ENCODE measurements at places on chromosomes 16 and 17.

DNA sequence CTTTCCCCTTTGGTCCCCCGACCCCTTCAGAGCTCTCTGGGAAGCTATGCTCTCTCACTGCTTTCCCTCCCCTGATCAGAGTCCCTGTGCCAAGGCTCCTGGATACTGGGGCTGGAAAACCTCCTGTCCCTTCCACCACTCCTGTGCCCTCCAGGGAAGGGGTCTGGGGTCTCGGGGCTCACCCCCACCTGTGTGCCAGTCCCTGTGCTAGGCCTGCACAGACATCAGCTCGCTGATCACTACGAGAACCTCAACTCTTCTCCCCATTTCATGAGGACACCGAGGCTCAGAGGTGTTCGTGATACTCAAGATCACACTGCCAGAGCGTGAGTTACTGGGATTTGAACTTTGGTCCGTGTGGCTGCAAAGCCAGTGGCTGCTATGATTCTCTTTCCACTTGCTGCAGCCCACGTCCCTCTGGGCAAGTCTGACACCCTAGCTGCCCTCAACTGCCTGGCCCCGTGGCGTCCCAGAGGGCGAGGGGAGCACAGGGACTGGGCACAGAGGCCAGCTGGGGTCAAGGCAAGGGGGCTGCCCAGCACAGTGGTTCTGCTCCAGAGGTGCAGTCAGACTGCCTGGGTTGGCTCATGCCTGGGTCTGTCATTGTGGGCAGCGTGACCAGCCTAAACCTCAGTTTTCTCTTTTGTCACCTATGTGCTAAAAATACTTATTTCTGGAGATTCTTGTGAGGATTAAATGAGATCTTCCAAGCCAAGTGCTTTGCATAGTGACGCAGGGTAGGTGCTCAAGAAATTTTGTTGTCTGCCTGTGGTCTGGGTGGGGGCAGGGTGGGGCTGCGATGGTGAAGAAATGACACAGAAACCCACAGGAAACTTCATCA lies 43.8 kb upstream of the TOB1 start:
- peak overlapping the region; percentile 48 for H3K27ac ChIP-seq
- H3K27me3 ChIP-seq = no peaks in the 10 kb centered on the region
- H3K4me3 ChIP-seq = no peak overlapping the region
- peaks cover 25% of the 10 kb centered on the region for H3K36me3 ChIP-seq
- peaks cover 45% of the 10 kb centered on the region for H3K4me1 ChIP-seq

DNA sequence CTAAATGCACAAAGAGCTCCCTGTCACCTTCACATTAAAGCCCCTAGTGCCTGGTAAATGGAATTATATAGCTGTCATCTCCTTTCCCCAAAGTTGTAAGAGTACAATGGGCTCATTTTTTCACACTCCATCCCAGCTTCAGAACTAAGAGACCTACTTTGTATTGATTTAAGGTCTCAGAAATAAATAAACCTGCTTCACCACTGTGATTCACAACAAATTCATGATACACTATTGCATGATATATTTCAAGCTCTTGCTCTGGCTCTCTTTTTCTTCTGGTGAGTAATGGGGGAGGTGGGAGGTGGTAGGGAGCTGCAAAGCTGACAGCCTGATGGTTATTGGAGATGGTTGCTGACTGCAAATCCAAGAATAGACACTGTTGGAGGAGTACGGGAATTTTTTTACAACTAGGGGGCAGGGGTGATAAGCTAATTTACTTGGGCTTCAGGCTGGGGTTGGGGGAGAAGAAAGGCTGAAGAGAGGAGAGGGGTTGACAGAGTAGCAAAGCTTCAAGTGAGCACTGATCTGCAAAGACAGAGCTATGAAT lies 189.9 kb downstream of the AATF start:
- H3K27me3 ChIP-seq = no peaks in the 10 kb centered on the region
- no peak for DNase-seq
- no peak overlapping the region for H3K4me3 ChIP-seq
- H3K4me1 ChIP-seq = no peaks in the 10 kb centered on the region

GRCh38 chr17:1498869-1499268 lies 6.4 kb upstream of the MYO1C start:
- H3K27me3 ChIP-seq = no peaks in the 10 kb centered on the region
- H3K27ac ChIP-seq = no peak overlapping the region
- H3K36me3 ChIP-seq = peaks cover 3% of the 10 kb centered on the region
- H3K4me3 ChIP-seq = no peak overlapping the region

GRCh38 chr16:84566545-84567257 lies 51.2 kb downstream of the COTL1 start:
- H3K4me3 ChIP-seq = no peak overlapping the region
- H3K27ac ChIP-seq = peak overlapping the region; percentile 17
- H3K36me3 ChIP-seq = peaks cover 84% of the 10 kb centered on the region

DNA sequence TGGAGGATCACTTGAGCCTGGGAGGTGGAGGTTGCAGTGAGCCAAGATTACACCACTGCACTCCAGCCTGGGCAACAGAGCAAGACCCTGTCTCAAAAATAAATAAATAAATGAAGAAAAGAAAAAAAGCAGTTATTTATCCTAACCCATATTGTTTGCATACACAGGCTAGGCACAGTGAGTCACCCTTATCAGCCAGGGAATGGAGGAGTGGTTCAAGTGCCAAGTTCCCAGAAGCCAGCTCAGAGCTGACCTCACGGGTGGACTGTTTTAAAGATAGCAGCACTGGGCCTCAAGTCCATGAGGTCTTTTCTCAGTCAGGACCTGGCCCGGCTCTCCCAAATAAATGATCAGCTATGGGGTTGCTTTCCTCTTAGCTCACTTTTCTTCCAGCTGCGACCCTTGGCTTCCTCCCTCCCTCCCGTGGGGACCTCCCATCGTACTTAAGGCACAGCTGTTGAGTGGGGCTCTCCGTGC lies 22.6 kb upstream of the MGAT5B start:
- DNase-seq = no peak
- H3K27me3 ChIP-seq = peaks cover 81% of the 10 kb centered on the region
- peaks cover 2% of the 10 kb centered on the region for H3K4me1 ChIP-seq
- no peaks in the 10 kb centered on the region for H3K36me3 ChIP-seq
- no peak overlapping the region for H3K4me3 ChIP-seq
- H3K27ac ChIP-seq = no peak overlapping the region

- H3K27ac ChIP-seq = no peak overlapping the region
- no peak overlapping the region for H3K4me3 ChIP-seq
- peaks cover 60% of the 10 kb centered on the region for H3K27me3 ChIP-seq
- no peaks in the 10 kb centered on the region for H3K36me3 ChIP-seq
Measured at GRCh38 chr17:49519781-49520180, 24.7 kb downstream of the NGFR start.

DNA sequence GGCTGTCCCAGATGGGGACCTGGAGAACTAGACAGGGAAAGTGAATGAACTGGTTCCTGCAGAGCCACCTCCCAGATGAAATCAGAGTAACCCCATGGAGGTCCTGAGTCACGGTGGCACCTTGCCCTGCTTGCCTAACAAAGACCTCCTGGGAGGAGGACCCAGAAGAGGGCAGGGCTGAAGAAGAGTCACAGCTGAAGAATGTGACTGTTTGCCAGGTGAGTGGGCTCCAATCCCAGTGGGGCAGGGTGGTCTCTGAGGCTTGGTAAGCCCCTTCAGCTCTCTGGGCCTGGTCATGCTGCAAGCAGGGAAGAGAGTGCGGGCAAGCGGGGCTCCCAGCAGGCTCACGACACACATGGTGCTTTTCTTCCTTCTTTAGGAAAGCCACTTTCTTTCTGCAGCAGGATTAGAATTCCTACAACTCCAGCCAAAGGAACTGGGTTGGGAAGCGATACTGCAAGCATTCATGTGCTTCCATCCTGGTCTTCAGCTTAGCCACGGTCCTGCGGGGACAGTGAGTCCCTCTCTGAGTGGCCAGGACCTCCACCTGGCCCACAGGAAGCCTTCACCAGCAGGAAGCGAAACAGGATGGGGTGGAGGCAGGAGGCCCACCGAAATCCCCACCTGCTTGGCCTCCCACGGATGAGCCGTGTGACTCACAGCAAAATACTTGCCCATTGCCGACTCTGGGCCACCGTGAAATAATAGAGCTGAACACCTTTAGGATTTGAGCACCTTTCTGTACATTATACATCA lies 4.3 kb downstream of the C16orf74 start:
- peak; percentile 75 for DNase-seq
- peak overlapping the region; percentile 47 for H3K27ac ChIP-seq
- H3K4me3 ChIP-seq = no peak overlapping the region
- H3K27me3 ChIP-seq = peaks cover 4% of the 10 kb centered on the region
- peaks cover 30% of the 10 kb centered on the region for H3K4me1 ChIP-seq

DNA sequence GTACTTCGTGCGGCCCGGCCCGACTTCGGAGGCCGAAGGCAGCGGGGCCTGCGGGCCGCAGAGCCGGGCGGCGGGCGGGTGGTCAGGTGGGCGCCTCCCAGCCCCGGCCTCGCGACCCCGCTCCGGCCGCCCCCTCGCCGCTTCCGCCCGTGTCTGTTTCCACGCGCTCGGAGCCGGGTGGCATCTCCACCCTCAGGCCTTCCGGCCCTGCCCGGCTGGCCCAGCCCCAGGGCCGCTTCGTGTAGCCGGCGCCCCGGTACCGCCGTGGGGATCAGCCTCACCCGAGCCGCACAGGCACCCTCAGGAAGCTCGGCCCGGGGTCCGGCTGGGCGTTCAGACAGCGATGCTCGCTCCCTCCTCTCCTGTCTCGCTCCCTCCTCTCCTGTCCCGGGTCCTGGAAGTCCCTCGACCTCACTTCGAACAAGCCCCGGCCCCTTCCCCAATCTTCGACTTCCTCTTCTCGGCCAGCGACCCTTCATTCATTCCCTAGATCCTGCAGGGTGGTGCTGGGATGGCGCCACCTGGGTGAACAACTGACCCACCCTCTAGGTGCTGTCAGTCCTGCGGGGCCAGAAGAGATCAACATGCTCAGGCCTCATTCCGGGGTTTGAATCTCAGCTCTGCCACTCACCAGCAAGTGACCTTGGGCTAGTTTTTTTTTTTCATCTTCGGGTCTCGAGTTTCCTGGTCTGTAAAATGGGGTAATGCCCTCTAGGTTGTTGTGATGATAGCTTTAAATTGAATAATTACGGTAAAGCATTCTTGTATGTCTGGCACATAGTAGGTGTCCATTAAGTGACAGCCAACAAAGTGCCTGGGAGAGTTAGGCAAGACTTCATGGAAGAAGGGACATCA lies 610 bp downstream of the VPS4A start:
- peak overlapping the region; percentile 87 for H3K4me3 ChIP-seq
- H3K36me3 ChIP-seq = peaks cover 55% of the 10 kb centered on the region
- H3K27me3 ChIP-seq = no peaks in the 10 kb centered on the region
- peak; percentile 58 for DNase-seq

DNA sequence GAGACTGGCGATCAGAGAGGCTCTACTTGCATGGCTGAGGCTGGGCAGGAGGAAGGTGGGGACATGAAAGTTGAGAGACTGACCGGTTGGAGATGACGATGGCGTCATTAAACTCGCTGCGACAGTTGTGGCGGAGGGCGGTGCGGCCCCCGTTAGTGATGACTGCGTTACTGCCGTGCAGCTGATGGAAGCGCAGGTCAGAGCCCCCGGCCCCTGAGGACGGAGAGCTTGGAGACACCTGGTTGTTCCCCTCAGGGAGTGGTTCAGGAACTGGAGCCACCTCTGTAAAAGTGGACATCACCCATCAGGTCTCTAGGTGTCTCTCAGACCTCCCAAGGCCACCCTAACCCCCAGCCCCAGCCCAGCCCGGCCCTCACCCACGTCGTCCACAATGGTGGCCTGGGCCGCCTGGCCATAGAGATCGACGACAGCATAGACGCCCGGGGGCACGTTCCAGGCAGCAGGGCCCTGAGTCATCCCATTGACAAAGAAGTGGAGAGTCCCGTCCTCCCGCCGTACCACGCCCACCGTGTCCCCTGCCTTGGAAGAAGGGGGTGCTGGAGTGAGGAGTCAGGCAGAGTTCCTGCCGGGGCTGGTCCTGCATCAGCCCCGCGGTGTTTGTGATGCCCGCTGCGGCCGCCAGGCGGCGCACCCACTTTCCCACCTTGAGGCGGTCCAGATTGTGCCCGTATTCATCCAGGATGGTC lies 5.3 kb downstream of the NEURL4 start:
- H3K36me3 ChIP-seq = peaks cover 28% of the 10 kb centered on the region
- H3K27me3 ChIP-seq = no peaks in the 10 kb centered on the region
- no peak overlapping the region for H3K27ac ChIP-seq
- DNase-seq = no peak
- H3K4me3 ChIP-seq = no peak overlapping the region

- DNase-seq = peak; percentile 52
- peak overlapping the region; percentile 50 for H3K27ac ChIP-seq
- no peaks in the 10 kb centered on the region for H3K36me3 ChIP-seq
- peak overlapping the region; percentile 23 for H3K4me3 ChIP-seq
- no peaks in the 10 kb centered on the region for H3K27me3 ChIP-seq
- H3K4me1 ChIP-seq = peaks cover 33% of the 10 kb centered on the region
Measured at GRCh38 chr16:13997933-13998332, 73.2 kb upstream of the MRTFB start.

DNA sequence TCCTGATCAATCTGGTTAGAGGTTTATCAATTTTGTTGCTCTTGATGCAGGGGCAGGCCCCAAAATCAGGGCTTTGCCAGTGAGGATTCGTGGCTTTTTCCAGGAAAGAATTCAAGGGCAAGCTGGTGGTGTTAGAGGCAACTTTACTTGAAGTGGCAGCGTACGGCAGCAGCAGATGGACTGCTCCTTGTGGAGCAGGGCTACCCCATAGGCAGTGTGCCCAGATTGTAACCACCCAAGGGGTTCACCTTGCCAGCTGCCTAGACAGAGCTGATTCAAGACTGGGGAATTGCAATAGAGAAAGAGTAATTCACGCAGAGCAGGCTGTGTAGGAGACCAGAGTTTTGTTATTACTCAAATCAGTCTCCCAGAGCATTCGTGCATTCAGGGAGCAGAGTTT lies 16.7 kb downstream of the DRC7 start:
- no peaks in the 10 kb centered on the region for H3K4me1 ChIP-seq
- no peak for DNase-seq
- H3K4me3 ChIP-seq = no peak overlapping the region
- no peaks in the 10 kb centered on the region for H3K36me3 ChIP-seq
- no peak overlapping the region for H3K27ac ChIP-seq
- H3K27me3 ChIP-seq = peaks cover 97% of the 10 kb centered on the region

DNA sequence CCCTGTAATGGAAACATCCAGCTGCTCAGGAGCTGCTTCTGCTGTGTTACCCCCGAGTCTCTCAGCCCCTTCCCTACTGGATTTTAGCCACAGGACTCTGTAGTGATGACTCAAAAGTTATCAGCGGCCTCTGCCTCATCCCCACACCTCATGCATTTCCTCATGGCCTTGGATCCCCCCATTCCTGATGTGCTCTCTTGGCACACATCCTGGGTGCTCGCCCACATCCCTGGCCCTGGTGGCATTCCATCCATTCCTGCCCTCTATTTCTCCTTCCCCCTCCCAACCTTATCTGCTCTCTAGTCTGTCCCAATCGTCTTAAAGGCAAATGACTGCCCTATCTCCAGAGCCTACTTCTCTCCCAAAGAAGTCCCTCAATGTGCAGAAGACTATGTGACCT lies 24.6 kb downstream of the MARF1 start:
- DNase-seq = no peak
- peaks cover 7% of the 10 kb centered on the region for H3K4me1 ChIP-seq
- H3K36me3 ChIP-seq = peaks cover 26% of the 10 kb centered on the region
- no peak overlapping the region for H3K4me3 ChIP-seq
- H3K27me3 ChIP-seq = no peaks in the 10 kb centered on the region

Measured in Calu3 (cell line).